ENCODE measurements at places on chromosomes 2 and 18.

- DNase-seq = no peak
These were observed 551.7 kb downstream of the SATB2 start for GRCh38 chr2:198905881-198906612.

- DNase-seq = no peak
These were observed 24.5 kb downstream of the NIF3L1 start for GRCh38 chr2:200913654-200914053.

DNA sequence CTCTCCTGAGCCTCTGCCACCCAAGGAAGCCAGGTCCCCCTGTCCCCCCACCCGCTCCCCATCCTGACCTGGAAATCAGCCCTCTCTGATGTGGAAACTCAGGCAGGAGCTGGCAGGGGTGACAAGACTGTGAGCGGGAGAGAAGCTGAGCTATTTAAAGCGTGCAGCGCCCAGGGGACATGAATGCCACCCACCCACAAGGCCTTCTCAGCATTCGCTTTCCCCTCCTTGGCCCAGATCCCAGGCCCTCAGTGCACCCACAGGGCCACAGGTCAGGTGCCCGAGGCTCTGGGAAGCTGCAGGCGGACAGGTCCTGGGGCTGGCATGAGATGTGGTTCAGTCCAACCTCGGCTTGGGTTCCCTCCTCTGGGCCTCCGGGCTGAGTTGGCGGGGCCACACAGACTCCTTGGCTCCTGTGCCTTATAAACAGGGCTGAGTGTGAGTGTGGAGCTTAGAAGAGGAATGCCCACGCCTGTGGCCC is 168.3 kb downstream of the SMAD7 start:
- no peak for DNase-seq

- DNase-seq = no peak
These were observed 226.2 kb downstream of the SP3 start for GRCh38 chr2:173739006-173739405.

GRCh38 chr2:238929242-238930081 is 81.6 kb downstream of the TWIST2 start:
- no peak for DNase-seq

DNA sequence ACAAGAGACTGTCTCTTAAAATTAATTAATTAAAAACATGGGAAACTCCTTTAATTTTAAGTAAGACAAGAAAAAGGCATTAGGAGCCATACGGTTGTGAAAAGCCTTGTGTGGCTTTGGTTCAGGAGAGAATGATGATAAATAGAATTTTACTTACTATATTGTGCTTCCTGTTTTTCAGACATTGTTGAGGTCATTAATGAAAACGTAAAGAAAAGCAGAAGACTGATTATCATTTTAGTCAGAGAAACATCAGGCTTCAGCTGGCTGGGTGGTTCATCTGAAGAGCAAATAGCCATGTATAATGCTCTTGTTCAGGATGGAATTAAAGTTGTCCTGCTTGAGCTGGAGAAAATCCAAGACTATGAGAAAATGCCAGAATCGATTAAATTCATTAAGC is 10.7 kb upstream of the IL1RL2 start:
- DNase-seq = no peak

DNA sequence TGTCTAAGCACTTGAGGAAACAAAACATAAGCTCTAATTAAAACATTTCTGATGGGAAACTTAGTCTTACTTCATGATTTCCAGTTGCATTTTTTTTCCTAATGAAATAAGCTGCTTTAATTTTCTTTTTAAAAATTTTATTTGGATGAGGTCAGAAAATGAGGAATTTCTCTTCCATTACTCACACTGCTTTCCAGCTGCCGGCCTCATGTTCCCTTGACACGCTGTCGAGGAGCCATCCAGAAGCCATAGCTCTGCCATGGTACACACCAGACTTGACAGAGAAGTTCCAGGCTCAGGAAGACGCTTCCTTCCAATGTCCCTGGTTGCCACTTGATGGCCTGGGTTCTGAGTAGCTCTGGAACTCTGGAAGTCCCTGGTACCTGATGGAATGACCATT is 12.1 kb upstream of the MAPRE2 start:
- DNase-seq = no peak

DNA sequence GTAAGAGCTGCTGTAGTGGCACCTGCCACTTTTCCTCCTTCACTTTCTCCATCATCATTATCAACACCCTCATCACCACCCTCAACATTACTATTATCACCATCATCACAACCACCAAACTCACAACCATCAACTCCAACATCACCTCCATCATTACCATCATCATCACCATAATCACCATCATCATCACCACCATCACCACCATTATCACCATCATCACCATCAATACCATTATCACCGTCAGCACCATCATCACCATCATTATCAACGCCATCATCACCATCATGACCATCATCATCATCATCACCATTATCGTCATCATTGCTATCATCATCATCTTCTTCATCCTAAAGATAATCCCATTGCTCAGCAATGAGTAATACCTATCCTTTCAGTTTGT is 255.8 kb downstream of the CYRIA start:
- DNase-seq = no peak

DNA sequence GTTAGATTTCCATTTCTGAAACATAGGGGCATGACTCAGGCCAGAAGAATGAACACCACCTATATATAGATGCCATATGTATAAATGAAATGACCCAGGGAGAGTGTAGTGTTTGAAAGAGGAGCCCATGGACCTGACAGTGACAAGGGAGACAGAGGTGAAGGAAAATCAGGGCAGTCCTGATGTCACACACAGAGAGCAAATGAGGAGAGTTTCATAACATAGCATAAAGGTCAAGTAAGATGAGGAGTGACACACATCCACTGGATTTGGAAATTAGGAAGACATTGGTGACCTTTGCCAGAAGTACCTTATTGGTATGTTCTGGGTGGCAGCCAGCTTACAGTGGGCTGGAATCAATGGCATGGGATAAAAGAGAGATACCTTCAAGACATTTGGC is 276.7 kb downstream of the ZNF385B start:
- no peak for DNase-seq

- no peak for DNase-seq
These were observed 306.6 kb upstream of the CYRIA start for GRCh38 chr2:16972276-16972675.

DNA sequence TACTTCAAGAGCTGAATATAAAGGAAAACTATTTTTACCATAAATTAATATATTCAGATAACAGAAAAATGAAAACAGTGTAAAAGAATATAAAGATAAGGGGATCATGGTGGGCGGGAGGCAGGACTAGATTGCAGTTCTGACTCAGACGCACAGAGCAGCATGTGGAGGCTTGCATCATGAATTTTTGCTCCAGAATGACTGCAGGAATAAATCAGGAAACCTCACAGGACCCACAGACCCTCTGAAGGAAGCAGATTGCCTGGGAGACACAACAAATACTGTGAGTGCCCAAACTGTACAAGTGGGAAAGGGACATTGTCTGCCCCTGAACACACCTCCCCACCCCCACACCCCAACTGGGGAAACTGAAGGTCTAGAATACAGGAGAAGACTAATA is 19.2 kb upstream of the SIGLEC15 start:
- no peak for DNase-seq

DNA sequence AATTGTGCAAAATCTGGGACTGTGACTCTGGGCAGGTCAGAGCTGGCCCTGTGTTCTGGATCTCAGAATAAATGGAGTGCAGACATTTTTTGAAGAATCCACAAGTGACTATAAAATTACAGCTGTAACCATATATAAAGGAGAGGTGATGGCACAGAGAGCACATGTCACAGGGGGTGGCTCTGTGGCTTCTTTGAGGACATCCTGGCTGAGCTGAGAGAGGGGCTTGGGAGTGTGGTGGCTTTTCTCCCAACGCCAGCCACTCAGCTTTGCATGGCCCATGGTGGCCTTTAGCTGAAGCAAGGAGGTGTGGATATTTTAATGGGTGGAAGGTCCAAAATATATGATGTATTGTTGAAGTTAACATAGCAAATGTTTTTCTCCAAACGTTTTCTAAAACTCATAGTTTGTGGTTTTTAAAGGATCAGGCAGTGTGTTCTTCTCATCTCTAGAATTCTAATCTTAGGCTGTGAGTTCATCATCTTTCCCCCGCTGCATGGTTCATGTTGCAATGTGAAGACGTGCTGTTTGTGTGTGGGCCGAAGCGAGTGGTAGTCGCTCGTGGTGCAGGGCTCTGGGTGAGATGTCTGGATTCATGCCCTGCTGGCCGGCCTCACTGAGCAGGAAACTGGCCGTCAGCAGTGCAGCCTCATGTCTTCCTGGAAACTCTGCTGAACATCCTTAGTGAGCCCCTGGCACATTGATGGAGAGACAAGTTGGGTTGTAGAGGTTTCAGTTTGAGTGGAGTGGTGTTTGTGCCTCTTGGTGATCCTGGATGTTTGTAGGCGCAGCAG is 109.9 kb downstream of the ZNF236 start:
- no peak for DNase-seq

GRCh38 chr2:128628996-128629395 is 310.3 kb upstream of the HS6ST1 start:
- DNase-seq = no peak

- no peak for DNase-seq
These were observed 1.5 kb downstream of the OSBPL1A start for GRCh38 chr18:24396082-24396633.

GRCh38 chr2:232386490-232386739 is 7.9 kb downstream of the ALPP start:
- DNase-seq = no peak

GRCh38 chr2:43774617-43775016 is 778 bp downstream of the DYNC2LI1 start:
- DNase-seq = no peak

DNA sequence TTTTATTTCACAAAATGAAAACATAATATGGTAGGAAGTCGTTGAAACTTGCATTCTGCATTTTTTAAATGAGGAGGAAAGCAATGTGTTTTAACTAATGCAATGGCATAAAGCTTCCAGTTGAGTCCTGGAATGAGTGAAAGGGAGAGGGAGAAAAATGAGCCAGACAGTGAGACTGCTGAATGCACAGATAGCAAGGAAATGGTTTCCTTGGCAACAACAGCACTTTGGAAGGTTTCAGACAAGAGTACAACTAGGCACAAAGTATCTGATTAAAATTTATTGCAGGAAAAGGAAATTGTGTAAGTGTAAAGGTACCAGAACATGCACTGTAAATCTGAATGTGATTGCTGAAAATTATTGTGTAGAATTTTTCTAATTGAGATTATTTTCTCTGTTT is 320.1 kb upstream of the KYNU start:
- DNase-seq = no peak

- DNase-seq = no peak
These were observed 115.3 kb downstream of the MBD2 start for GRCh38 chr18:54109131-54109683.

GRCh38 chr18:48314690-48315089 is 94.5 kb downstream of the ZBTB7C start:
- no peak for DNase-seq

DNA sequence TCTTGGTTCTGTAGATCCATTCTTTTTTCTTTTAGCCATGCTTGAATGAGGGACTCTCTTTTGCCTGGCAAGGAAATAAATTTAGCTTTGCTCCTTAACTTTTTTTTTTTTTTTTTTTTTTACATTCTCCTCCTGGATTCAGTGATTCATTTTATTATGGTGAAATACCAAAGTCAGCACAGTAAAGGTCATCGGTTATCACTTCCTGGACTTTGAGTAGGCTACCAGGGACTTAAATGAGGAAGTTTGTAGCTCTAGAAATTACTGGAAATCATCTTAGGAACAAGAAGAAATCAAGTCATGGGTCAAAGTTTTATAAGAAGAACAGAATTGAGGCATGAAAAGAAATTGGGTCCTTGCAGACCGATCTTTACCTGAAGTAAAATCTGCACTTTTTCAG is 75.0 kb downstream of the SOCS6 start:
- DNase-seq = no peak

GRCh38 chr2:226887940-226888339 is 52.1 kb downstream of the RHBDD1 start:
- DNase-seq = no peak

GRCh38 chr2:77513191-77513590 is 9.0 kb downstream of the LRRTM4 start:
- no peak for DNase-seq
